Calu3 (cell line): ENCODE measurements at places on chromosomes 5 and 9.

- no peak for DNase-seq
Measured at GRCh38 chr5:25090854-25091253, 446.1 kb upstream of the CDH10 start.

DNA sequence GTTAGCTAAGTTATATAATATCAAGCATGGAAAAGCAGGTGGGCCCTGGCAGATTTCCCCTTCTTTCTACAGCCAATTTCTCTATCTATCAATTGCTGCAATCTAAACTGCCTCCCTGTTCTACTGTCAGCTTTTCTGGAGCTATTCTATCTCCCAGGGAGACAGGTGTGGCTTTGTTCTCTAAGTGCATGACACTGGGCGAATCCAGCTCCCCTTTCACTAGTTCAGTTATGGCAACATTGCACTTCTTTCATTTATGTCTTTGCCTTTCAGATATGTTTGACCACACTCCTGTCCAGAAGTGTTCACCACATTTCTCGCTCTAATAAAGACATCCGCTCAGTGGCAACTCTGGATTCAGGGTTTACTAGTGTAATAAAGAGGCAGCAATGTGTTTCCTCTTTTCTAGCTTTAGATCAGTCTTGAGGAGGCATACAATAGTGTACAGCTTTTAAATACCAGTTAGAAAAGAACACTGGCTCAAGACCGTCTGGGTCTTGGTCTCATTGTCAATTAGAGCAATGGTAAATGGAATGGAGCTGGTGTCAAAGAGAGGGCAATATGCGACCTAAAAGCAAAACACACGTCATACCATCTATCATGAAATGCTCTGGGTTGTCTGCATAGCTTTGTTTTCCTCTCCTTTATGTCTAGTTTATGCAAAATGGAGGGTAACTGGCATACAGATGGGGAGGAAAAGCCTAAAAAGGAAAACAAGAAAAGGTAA lies 197.0 kb downstream of the SLF1 start:
- no peak for DNase-seq

DNA sequence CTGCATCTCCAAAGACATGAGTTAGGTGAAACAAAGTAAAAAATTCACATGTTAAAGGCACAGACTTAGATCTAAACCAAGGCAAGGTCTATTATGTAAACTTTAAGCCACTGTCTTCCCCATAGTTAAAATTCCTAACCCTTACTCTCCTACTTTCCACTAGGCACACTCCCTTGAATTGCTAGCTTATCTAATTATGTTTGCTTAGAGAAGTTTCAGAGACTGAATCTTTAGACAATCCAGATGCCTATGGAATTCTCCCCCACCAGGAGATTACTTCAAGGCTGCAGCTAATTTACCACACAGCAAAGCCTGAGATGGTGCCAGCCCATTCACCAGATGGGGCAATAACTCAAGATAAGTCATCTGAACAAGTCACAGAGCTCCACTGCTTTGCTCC lies 803.1 kb upstream of the COX7C start:
- no peak for DNase-seq

- DNase-seq, result no peak
Measured at GRCh38 chr5:159752622-159753275, 163.5 kb upstream of the ADRA1B start.

- DNase-seq, result no peak
Measured at GRCh38 chr9:1982074-1982473, 33.1 kb upstream of the SMARCA2 start.

DNA sequence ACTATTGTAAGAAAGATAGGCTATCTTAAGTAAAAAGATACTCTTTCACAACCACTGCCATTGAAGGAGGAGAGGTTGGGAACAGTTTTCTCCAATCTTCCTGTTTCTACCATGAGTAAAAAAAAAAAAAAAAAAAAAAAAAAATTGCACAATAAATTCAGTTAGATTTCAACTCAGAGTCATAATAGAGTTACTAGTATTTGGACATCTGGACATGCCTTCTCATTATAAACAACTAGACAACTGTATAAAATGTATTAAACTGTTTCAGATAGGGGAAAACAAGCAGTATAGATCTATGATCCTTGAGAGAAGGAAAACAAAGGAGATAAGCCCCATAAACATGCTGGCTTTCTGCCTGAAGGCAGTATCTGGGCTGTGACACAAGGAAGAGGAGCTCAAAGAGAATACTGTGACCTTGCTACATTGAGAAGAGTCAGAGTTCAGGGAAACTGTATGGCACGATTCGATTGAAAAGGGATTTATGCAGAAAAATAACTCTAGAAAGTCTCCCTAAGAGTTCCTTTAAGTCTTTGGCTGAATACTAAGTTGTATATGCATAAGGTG lies 249.2 kb upstream of the POU5F2 start:
- no peak for DNase-seq

DNA sequence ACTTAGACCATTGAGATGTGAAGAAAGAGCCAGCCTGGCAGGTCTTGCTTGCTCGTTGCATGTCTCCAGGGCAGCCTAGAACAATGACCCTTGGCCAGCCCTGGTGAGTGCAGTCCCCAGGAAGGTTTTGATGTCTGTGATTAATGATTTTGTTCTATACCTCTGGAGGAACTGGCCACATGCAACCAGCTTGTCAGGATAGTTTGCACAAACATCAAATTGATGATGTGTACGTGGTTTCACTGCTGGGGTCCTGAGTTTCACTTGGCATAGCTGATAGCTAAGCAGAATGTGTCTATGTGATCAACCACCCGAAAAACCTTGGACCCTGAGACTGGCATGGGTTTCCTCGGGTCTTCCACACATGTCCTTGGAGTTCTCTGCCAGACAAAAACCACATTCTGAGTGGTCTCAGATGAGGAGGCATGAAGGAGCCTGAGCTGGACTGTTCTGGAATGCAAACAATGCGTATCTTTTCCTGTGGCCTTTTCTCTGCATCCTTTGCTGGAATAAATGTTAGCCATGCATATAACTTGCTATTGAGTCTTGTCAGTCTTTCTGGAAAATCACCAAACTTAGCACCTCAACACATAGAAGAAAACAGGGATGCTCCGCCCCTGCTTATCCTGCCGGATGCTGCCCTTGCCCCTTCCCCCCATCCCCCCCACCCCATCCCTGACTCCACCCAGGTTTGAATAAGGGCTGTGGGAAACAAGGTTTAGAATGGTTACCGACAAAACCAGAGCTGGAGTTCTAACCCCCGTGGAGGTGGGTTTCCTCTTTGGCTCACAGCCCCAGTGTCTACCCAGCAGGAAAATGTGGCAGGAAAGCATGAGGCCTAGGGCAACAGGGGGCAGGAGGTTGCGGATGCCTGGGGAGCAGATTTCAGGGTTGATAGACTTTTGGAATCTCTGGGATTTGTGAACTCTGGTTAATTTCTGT lies 50.1 kb upstream of the ANKRD33B start:
- DNase-seq, result no peak

- DNase-seq, result no peak
Measured at GRCh38 chr9:91899594-91899993, 50.4 kb downstream of the ROR2 start.

DNA sequence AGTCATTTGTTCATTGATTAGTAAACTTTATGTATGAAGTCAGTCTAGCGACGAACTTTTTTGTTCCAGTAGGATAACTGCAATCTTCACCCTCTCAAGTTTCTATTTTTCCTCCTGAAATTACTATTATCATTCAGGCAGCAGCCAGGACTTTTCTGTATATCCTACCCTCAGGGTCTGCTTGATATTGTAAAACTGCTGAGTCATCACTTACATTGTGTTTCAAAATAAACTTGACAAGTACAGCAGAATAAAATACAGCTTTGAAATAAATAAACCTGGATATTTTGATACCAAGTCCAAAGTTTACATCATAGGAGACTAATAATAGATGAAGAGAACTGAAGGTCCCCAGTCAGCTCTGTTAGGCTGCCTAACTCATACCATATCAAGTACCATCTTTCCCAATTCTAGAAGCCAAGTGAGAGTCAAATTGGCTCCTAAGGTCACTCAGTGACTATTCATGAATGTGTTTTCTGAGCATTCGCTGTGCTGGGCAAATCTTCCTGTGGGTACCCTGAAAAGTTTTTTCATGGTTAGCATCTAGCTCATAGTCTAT lies 234.6 kb downstream of the PARP8 start:
- DNase-seq, result no peak

- peak; percentile 47 for DNase-seq
Measured at GRCh38 chr5:73152411-73153388, 20.3 kb upstream of the TMEM174 start.

- DNase-seq, result no peak
Measured at GRCh38 chr5:32791536-32792243, 80.6 kb downstream of the NPR3 start.

DNA sequence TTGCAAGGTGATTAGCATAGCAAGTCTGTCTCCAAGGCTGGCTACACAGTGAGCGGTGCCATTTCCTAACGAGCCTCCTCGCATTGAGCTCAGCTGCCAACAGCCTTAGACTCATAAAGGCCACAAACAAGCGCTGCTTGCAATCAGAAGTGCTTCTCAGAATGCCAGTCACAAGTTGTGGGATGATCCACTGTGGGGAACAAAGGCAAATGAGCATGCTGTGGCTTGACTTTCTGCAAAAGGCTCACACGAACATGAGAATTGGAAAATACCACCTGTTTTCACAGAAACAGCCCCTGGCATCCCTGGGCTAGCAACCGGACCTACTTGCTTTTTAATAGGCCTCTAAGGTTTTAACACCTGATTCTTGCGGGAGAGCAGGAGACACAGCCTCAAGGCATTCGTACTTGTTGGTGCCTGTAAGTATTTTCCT lies 215.5 kb downstream of the FANCC start:
- no peak for DNase-seq

DNA sequence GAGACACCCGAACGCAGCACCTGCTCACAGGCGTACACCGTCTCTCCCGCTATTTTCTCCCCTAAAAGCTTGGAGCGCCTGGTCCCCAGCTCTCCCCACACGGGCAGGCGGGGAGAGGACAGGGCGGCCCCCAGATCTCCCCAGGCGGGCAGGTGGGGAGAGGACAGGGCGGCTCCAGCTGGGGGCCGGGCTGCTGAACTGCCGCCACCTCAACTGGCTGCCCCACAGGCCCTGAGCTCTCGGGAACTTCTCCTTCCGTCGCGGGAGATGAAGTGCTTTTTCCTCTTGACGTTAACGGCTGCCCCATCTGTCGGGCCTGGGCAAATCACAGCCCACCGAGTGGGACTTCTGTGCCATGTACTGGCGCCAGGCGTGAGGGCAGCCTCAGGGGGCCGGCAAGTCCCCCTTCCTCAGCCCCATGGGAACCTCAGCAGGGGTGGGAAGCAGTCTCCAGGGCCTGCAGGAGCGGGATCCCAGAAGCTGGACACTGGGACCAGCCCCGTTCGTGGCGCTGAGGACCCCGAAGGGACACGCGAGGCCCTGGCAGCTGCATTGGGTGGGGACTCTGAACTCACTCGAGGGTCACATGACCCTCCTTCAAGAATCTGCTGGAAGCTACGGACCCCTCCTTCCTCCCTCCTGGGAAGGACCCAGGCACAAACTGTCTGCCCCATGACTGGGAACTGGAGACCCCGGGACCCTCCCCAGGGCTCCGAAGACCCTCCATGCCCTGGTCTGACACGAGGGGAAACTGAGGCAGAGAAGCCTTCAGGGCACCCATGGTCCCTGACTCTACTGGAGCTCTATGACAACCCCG lies 5.7 kb upstream of the EGFL7 start:
- no peak for DNase-seq

DNA sequence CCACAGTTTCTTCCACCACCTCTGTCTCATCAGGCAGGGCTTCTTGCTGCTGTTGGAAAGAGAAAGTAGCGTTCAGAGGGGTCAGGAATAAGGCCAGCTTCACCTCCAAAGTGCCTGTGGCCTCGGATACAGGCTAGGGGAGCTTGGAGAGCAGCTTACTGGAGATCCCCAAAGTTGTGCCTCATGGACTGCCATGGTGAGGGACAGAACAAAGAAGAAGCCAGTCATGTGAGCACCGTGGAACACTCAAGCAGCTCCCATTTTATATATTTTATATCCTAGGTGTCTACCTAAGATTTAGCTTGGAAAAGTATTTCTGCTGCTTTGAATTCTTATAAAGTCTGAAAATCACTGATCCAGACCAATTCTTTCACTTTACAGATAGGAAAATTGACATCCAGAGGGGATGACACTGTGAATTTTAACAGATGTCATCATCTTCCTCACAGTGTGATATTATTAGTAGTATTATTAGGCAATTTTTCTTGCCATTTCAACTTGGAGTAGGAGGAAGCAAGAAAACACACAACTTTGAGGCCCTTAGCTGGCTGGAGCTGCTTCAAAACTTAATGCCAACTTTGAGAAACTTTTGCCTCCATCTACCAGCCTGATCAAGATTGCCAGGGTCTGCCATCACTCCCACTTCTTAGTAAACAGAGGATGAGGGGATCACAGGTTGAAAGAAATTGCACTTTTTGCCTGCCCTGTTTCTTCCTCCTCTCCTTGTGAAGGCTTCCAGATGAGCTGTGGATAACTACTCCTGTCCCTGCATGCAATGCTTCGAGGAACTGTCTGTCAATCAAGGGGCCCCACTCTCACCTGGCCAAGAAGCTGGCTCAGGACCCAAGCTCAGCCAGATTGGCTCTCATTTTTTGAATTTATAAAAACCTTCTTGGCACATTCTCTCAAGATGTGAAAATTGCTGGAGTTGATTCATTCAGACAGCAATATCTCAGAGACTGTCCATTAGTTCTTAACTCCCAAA lies 11.8 kb downstream of the SPARC start:
- no peak for DNase-seq

- DNase-seq, result no peak
Measured at GRCh38 chr9:113798062-113799030, 77.8 kb upstream of the ZNF618 start.

DNA sequence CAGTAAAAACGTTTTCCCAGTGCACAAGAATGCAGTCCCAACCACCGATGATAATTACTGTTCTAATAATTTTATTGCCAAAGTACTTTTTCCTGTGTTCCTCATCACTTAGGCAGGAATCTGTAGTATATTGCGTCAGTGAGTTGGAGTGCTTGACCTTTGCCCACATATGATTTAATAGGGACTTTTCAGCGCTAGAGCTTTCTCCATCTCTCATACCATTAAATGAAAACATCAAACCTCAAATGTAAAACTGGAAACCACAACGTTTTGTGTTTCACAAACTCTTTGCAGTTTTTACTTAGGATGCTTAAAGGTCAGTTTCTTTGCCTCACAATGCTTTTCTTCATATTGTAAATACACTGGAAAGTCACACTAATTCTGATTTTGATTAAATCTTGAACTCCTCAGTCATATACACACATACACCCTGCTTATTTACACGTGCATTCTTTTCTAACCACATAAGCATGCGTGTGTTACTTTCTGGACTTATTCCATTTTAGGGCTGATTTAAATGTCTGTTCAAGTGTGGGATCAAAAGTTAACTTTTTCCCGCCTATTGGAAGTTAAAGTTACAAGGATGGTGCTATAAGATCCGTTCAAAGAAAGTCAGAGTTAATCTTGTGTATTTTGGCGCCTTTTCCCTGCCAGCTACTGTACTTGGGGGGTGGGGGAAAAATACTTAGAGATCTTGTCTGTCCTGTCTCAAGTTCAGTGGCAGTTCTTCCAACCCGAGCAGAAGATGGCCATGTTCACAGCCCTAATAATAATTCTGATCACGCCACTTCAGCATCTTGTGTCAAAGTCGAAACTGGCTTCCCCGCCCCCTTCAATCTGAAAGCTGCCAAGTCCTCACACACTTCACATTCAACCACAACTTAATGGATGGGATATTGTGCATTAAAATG lies 6.6 kb upstream of the NFIB start:
- DNase-seq, result peak; percentile 32
